ENCODE measurements at places on chromosomes 4 and X.

- DNase-seq = no peak
These were observed 25.3 kb upstream of the CYBB start for GRCh38 chrX:37754516-37754915.

- no peak for DNase-seq
These were observed 172.7 kb upstream of the IGFBP7 start for GRCh38 chr4:57282933-57283310.

DNA sequence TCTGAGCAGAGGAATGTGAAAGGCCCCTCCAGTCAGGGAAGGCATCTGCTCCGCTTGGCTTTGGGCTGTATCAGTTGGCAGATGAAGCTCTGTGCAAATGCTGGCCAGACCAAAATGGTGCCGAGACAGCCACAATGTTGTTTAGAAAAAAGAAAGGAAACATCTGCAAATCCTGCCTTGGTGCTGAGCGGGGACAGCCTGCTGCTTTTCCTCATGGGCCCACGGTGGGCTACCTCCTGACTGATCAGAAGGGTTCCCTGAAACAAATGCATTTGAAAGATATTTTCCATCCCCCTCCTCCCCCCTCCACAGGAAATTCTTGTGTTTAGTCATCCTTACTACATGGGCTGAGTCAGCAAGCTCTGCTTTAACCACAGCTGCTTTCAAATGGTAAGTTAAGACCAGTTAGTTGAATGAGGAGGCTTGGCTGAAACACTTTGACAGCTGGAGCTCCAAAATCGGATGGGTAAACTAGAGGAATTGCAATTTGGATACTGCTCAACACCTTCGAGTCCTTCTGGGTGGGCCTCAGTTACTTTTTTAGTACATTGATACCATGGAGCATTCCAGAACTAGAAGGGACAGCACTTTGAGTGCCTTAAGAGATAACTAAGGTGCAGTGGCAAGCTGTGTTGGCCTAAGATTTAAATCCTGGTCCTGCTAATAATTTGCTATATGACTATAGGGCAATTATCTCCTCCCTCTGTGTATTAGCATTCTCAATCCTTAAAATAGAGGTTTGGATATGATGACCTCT lies 36.0 kb downstream of the PLAC1 start:
- peak; percentile 83 for DNase-seq

- no peak for DNase-seq
These were observed 35.0 kb downstream of the QDPR start for GRCh38 chr4:17476853-17477252.

DNA sequence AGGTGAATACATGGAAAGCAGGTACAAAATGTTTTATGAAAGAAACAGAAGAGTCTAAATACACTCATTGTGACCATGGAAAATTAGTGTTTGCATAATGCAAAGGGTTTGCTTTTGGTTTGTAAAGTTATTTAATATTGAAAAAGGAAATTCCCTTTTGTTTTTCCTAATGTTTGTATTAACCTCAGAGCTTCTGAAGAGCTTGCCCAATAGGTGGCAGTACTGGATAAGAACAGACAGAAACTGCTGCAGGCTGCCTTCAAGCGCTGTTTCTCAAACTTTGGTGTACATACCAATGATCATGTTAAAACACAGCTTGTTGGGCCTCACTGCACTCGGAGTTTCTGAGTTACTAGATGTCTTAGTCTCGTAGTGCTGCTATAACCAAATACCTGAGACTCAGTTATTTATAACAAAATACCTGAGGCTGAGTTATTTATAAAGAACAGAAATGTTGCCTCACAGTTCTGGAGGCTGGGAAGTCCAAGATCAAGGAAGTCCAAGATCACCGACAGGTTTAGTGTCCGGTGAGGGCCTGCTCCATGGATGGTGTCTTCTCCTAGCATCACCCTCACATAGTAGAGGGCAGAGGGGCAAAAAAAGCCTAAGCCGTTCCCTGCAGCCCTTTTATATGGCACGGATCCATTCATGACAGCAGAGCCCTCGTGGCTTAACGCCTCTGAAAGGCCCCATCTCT lies 54.2 kb downstream of the SUPT20HL2 start:
- DNase-seq = peak; percentile 20

GRCh38 chr4:138852681-138853080 lies 162.9 kb upstream of the NOCT start:
- no peak for DNase-seq

DNA sequence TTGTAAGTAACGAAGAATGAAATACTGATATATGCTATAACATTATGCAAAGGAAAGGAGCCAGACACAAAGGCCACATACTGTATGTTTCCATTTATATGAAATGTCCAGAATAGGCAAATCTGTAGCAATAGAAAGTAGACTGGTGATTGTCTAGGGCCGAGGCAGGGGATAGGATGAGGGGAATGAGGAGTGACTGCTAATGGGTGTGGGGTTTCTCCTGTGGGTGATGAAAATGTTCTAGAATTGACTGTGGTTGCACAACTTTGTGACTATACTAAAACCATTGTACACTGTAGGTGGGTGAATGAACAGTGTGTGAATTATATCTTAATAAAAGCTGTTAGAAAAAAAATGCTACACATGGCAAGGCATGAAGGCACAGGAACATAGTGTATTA lies 19.9 kb upstream of the SUPT20HL1 start:
- no peak for DNase-seq

DNA sequence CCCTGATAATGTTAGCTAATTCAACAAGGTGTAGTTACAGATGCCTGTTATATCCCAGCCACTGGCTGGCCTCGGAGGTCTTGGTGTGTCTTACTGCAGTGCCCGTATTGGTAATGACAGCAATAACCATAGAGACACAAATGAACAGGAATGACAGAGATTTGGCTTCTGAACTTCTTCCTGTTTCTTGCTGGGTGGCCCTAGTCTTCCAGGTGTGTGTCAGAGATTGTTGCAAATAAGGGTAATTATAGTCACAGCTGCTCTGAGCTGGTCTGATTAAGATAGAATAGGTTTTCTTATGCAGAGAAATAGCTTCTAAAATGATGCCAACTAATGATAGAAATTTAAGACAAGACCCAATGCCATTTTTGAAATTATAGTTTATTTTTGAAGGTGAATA lies 64.1 kb upstream of the MAD2L1 start:
- DNase-seq = no peak

Data from RWPE1 (cell line).